ENCODE measurements at places on chromosomes 3 and 15. TPM values are rescaled to one million over a fixed set of nuclear protein-coding genes. Genes with fewer than 3 reads are reported as not detected.

AADACL2 gene
- not detected for total RNA-seq

ZNF445 gene
- 2.9 TPM for total RNA-seq

DNA sequence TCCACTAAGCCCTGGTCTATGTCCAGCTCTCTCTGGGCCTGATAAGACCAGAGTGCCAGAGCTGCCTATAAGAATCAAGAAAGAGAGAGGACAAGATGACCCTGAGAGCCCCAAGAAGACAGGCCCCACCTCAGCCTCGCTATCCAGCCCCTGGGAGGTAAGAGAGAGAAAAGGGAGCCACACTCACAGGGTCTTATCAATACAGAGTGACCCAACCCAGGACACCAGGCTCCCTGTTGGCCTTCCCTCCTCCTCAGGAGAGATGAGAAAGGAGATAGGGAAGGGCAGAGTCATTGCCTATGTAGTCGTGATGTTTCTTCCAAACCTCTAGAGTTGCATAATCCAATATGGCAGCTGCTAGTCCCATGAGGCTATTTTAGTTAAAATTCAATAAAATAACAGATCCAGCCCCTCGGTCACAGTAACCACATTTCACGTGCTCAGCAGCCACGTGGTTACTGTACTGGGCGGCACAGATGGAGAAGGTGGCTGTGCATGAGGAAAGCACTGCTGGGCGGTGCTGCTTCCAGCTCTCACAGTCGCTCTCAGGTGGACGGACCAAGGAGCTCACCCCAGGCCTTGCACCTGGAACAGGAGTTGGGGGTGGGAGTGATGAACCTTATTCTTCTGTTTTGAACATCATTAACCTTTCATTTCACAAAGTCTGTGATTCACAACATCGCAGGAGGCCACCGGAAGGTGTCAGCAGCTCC, 525.8 kb downstream of the SHQ1 start:
- no peak for DNase-seq

- DNase-seq: no peak
Observed at GRCh38 chr15:38690216-38690615, 125.6 kb upstream of the RASGRP1 start.

- no peak for DNase-seq
Observed at GRCh38 chr3:152834191-152834775, 648 bp upstream of the P2RY1 start.

- DNase-seq: no peak
Observed at GRCh38 chr3:8805774-8806173, 36.4 kb upstream of the OXTR start.

DNA sequence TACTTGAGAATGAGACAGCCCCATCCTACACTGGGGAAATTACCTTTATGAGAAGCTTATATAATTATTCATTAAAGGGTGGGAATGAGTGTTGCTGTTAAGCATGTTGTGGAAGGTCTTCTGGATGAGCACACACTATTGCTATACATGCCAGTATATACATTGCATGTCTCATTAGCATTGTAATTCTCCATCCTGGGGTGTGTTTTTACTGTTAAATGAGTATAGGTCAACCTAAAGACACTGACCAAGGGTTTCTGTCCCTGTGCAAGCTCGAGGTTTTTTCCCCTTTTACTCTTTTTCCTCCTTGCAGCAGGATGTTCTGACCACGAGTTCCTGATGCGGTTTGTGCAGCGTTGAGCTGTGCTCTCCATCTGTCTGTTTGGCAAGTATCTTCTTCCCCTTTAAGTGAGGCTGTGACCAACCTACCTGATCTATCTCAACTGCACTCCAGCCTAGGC, 7.2 kb upstream of the IVD start:
- DNase-seq: no peak

DNA sequence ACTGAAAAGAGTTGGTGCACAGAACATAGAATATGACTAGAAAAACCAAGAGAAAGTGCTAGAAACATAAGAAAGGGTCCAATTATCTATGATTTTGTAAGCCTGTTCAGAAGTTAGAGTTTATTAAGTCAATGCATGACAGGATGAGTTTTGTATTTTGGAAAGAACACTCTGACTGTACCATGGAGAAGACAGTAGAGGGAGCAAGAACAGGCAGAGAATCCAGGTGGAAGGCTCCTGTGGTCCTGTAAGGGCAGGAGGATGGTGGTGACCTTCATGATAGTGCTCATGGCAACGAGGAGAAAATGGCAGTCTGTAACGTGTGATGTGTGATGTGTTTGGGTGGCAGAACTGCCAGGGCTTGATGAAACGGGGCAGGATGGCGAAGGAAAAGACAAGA, 249.1 kb downstream of the CTNNB1 start:
- DNase-seq: no peak

GRCh38 chr3:15220056-15220455, 14.0 kb downstream of the CAPN7 start:
- no peak for DNase-seq

TNFSF10 gene
- total RNA-seq: 181 TPM

- DNase-seq: no peak
Observed at GRCh38 chr15:85642693-85643066, 152.0 kb downstream of the KLHL25 start.

- DNase-seq: no peak
Observed at GRCh38 chr15:94387442-94387841, 156.1 kb downstream of the MCTP2 start.

GRCh38 chr3:105527535-105527934, 160.8 kb downstream of the ALCAM start:
- peak; percentile 39 for DNase-seq
